ENCODE measurements at places on chromosomes 12 and 14.

- DNase-seq: no peak
Measured at GRCh38 chr12:49987625-49988303, 15.0 kb downstream of the AQP6 start.

GRCh38 chr14:54220704-54221431 is 175.9 kb upstream of the CDKN3 start:
- no peak for DNase-seq

- no peak for DNase-seq
Measured at GRCh38 chr12:119681728-119682638, 14.1 kb downstream of the PRKAB1 start.

DNA sequence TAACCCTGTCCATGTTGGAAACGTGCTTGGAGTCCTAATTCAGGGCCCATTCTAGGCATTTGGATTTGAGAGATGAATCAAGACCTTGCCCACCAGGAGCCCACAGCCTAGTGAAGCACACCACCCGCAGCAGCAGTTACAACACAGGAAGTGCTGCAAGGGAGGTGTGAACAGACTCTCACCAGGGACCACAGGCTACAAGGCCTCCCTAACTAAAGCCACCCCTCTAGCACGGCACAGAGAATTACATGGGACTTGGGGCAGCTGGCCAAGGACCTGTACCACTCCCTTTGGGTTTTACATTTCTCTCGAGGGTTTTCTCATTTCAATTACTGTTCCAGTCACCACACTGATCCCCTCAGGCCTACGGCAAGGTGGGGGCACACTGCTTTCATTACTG is 49.5 kb upstream of the FOXN3 start:
- DNase-seq: peak; percentile 33

- DNase-seq: no peak
Measured at GRCh38 chr14:22497671-22498093, 91.3 kb downstream of the DAD1 start.

- no peak for DNase-seq
Measured at GRCh38 chr12:67782573-67782972, 134.0 kb downstream of the DYRK2 start.

- no peak for DNase-seq
Measured at GRCh38 chr14:80781972-80782367, 159.6 kb downstream of the CEP128 start.

DNA sequence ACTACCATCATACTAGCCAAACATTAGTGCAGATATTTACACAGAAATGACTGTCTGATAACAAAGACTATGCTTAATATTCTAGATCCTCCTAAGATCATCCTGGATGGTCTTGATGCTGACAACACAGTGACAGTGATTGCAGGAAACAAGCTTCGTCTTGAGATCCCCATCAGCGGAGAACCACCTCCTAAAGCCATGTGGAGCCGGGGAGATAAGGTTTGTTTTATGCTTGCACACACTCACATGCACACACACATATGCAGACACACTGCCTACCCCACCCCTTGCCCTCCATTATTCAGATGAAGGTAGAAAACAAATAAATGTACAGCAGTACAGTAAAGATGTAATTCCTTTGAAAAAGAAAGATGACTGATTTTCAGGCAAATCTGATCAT is 44.4 kb upstream of the CHPT1 start:
- no peak for DNase-seq

- DNase-seq: no peak
Measured at GRCh38 chr12:58009405-58010195, 68.2 kb downstream of the ATP23 start.

DNA sequence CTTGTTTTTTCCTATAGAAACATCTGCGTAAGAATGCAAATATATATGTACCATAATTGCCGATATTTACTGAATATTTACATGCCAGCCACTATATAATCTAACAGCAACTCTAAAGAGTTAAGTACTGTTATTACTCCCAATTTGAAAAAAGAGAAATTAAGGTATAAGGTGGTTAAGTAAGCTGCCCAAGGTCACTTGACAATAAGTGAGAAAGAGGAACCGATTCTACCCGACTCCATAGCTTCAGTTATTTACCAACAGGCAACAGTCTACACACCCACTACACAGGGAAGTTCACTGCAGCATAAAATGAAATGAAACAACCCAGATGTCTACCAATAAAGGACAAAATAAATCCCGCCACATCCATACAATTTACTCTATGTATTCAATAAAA is 1.1 kb downstream of the MIS18BP1 start:
- DNase-seq: no peak

DNA sequence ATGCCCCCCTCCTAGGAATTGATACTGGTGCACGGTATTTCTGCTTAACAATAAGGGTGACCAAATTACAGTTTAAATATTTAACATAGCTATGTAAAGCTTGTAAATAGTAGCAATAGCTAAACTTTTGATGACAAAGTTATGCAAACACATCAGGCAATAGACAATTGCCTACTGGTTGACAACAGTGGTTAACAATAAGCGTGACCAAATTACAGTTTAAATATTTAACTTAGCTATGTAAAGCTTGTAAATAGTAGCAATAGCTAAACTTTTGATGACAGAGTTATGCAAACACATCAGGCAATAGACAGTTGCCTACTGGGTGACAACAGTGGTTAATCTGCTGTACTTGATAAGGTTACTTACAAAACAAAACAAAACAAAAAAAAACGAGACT is 886.5 kb upstream of the FLRT2 start:
- no peak for DNase-seq

DNA sequence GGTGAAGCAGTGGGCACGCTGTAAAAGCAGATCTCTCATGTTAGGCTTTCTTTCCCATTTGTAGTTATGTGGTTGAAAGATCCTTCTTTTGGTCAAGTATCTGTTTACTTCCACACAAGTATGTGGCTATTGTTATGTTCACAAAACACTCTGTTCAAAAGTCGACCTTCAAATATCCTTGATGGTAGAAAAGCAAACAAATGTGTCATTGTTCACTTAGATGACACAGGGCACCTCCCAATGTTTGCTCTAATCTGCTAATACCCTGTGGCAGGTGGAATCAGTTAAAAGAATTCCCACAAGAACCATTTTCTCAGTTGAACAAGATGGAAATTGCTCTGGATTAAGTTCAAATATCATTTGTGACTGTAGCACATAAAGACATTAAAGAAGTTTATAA is 43.6 kb upstream of the NAA30 start:
- DNase-seq: no peak

GRCh38 chr12:8995021-8995775 is 5.9 kb downstream of the KLRG1 start:
- no peak for DNase-seq

GRCh38 chr12:95882080-95882479 is 23.3 kb downstream of the SNRPF start:
- no peak for DNase-seq

DNA sequence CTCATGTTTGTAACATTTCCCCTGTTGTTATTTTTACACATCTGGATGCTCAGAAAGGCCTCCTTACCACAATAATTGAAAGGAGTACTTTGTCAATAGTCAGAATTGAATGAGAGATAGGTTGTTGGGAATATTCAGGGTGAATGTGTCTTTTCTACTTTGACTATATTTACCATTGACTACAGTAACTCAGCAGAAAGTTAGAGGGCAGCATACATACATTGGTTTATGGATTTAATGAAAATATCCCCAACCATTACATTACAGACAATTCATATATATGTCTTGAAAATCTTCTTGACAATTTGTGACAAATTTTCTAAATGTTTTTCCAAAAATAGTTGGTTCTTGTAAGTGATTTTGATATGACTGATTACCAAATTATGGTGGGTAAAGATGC is 97.7 kb downstream of the NTS start:
- no peak for DNase-seq

- DNase-seq: no peak
Measured at GRCh38 chr14:33692762-33693161, 258.1 kb downstream of the EGLN3 start.

DNA sequence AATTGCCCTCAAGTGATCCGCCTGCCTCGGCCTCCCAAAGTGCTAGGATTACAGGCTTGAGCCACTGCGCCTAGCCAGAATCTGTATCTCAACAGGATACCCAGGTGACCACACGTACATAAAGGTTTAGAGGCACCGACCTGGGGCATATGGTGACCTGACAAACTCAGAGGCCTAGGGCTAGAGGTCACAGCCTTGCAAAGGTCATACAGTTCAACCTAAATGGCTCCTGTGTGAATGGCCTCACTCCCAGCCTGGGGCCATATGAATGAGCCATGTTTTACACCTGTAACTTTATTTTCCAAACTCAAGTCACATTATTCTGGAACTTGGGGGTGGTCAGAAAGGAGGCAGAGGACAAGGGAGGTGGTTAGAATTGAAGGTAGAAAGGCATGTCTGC is 10.0 kb downstream of the STXBP6 start:
- no peak for DNase-seq

GRCh38 chr12:102957339-102958050 is at the start of gene ASCL1:
Gene ASCL1, plus strand, starts transcription at chr12:102957674. Its CDS starts 571 bp downstream, at chr12:102958245.
- no peak for DNase-seq

GRCh38 chr12:52010152-52010622 is 3.4 kb downstream of the TAMALIN start:
- no peak for DNase-seq

DNA sequence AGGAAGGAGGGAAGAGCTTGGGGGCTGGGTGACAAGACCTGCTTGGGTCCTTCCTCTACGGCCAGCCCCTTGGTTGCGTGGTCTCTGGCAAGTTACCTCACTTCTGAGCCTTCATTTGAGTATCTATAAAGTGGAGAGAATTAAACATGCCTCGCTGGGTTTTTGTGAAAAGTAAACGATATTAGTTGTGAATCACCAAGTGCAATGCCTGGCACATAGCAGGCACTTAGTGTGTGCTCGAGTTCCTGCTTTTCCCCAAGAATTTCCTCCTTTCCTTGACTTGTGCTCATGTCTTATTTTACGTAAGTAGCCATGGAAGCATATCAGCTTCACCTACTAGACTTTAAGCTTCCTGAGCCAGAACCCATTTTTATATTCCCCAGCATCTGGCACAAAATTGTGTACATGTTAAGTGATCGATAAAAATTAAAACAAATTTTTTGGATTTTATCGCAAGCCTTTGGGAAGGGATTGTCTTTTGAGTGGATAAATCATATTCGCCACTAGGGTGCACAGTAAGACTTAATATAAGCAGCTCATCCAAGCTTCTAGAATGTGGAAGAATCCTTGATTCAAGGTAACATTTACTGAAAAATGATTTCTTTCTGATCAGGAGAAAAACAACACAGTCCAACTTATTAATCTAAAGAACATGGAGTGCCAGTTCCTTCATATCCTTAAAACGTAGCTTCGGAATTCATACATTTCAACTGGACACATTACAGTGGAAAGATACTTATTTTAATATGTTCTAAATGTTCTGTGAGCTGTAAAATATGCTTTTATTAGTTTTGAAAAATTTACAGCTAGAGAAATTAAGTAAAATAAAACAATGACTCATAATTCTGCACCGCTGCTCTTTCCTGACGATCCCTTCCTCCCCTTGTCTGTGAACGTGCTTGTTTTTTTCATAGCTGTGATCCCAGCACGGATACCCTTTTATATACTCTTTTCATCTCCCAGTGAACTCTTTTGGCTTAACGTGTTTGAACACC is 62.0 kb downstream of the SLC25A47 start:
- DNase-seq: no peak

DNA sequence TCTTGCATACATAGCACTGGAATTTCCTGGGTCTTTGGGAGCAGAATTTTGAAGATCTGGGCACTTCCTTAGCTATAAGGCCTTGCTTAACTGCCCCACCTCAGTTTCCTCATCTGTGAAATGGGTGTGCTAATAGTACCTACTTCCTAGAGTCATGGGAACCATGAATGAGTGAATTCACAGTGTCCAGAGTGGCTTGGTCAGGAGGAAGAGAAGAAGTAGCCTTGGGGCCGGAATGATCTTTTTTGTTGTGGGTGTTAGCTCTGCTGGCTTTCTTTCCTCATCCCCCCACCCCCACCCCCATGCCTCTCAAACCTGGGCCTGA is 2.4 kb downstream of the SH2B3 start:
- DNase-seq: no peak

GRCh38 chr14:75333606-75334548 is 55.2 kb downstream of the FOS start:
- peak; percentile 66 for DNase-seq

- DNase-seq: peak; percentile 69
Measured at GRCh38 chr12:6607751-6608591, 792 bp upstream of the CHD4 start.

GRCh38 chr12:92444763-92445162 is 258.0 kb upstream of the PLEKHG7 start:
- DNase-seq: no peak

- no peak for DNase-seq
Measured at GRCh38 chr14:35362450-35362849, 42.1 kb downstream of the NFKBIA start.

GRCh38 chr12:106089935-106090334 is 48.8 kb downstream of the NUAK1 start:
- DNase-seq: no peak

- no peak for DNase-seq
Measured at GRCh38 chr14:100903672-100904185, at the start of gene RTL1. Gene RTL1, minus strand, starts transcription at chr14:100903722. Its CDS starts 18,934 bp downstream, at chr14:100884788.

GRCh38 chr12:4621511-4621910 is 27.3 kb downstream of the AKAP3 start:
- DNase-seq: no peak

DNA sequence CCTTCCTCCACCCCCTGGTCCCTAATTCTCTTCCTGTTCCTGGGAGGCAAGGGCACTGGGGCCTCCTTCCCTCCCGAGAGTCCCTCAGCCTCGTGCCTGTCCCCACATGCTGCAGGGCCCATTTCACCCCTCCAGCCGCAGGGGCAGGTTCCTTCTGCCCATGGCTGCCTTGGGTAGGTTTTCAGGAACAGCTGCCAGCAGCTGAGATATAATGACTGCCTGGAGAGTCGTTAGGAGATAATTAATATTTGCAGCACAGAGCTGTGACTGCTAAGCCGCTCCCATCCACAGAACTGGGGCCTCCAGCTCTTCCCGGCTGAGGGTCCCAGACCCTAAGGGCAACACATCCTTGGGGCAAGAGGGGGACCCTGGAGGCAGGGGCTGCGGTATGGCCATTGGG is 211.9 kb upstream of the LHX5 start:
- DNase-seq: no peak

- DNase-seq: no peak
Measured at GRCh38 chr12:114938487-114939210, 254.7 kb upstream of the TBX3 start.

DNA sequence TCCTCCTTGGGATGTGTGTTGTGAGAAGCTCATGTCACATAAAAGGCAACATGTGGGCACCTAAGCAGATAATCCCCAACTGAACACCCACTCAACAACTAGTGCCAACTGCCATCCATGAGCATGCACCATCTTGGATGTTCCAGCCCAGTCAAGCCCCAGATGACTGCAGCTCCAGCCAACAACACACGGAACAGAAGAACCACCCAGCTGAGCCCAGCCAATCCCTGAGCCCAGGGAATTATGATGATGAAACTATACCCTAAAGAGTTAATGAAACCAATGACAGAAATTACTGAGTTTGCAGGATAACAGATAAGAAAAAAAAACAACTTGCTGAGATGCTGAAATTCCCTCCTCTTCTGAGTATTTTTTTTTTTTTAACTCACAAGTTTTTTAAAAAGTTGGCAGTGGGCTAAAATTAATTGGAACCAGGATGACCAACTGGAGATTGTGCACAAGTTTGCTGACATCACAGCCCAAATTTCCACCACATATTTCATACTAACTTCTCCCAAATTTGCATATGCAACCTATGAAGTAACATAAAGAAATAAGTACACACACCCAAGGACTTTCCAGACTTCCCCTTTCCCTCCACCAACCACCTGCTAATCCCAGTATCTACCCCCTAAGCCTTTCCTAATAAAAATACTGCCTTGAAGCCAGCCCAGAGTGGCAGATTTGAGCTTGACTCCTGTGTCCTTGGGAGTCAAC is 124.5 kb downstream of the KSR2 start:
- no peak for DNase-seq

- DNase-seq: no peak
Measured at GRCh38 chr12:123532019-123532418, 1.5 kb downstream of the RILPL1 start.
